HepG2 (cell line): ENCODE measurements at places on chromosomes 2 and 18. TPM values are rescaled to one million over a fixed set of nuclear protein-coding genes. Genes with fewer than 3 reads are reported as not detected.

DNA sequence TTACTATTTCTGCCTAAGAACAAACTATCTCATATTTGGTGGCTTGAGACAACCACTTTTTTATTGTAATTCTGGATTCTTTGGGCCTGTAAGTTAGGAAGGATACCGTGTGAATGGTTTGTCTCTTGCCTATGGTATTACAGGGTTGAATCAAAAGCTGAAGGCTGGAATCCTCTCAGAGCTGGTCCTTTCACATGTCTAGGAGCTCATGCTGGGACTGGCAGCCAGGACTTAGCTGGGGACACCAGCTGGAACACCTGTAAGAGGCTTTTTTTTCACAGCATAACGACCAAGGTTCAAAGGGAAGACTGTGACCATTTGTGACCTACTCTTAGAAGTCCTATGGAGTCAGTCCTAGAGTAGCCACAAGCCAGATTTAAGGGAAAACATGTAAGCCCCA, 226.3 kb downstream of the ZNF804A start:
- DNase-seq: no peak

- DNase-seq: no peak
These were observed 215.3 kb upstream of the SESTD1 start for GRCh38 chr2:179479947-179480346.

Gene SPC25
- total RNA-seq: 26.5 and 45.9 TPM in 2 replicates

Gene MC2R
- total RNA-seq: not detected in 2 replicates

Gene LBX2
- 4.0 and 8.1 TPM in 2 replicates for total RNA-seq
